Hematopoietic multipotent progenitor cell treated with erythropoietin and hydrocortisone succinate and interleukin-3 and kit ligand, for 15 days (in vitro differentiated cells): ENCODE measurements at places on chromosomes 4 and X.

GRCh38 chr4:179836179-179837075 lies 2394.2 kb upstream of the AGA start:
- DNase-seq = no peak

- DNase-seq = no peak
Measured at GRCh38 chrX:83916525-83916924, 55.6 kb downstream of the CYLC1 start.

DNA sequence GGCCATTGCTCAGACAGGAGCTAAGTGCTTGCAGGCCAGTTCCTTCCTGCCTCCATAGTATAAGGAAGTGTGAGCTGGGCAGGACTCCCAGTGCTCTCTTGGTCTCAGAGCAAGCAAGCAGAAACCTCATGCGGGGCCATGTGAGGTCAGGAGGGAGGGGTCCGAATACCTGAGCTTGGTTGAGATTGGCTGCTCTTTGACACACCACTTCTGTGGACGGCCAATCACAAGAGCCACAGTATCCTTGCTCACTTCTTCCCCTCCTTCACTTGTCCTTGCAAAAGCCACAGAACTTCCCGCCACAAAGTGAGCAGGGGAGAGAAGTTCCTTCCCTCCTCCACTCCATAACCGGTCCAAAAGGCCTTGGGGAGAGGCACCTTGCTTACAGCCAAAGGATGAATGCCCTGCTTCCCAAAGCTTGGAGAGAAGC lies 56.7 kb downstream of the PRPS1 start:
- DNase-seq = no peak

DNA sequence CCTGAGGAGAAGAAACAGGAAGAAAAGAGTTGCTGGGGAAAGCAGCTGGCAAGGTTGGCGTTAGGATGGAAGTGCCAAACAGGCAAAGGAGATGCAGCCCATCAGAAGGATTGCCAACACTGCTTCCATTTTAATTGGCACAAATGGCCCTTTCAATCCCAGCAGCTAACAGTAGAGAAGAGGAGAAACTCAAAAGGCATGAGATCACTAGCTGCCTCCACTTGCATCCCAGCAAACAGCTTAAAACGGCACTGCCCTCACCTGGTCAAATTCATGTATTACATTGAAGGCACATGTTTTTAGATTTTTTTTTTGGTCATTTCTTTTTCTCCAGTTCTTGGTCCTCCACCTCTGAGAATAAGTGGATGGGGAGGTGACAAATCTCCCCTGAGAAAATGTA lies 14.9 kb upstream of the LOC101059915 start:
- DNase-seq = peak; percentile 68

- DNase-seq = no peak
Measured at GRCh38 chr4:147136751-147137150, 191.1 kb upstream of the TTC29 start.

DNA sequence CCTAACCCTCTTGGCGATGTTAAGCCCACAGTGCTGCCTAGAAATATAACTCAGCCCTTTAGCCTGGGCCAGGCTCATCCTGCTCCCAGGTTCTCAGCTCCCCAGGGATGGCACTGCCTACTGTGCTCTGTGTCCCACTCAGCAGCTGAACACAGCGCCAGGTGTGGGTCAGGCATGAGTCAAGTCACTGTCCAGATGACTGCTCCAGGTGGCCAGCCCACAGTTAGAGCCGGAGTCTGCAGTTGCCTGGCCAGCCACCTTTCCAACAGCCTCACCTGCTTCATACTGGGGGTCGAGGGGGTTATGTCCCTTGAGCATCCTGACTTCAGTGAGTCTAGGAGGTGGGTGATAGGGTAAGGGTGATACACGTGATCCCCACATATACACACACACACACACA lies 48.4 kb downstream of the TBC1D14 start:
- no peak for DNase-seq

DNA sequence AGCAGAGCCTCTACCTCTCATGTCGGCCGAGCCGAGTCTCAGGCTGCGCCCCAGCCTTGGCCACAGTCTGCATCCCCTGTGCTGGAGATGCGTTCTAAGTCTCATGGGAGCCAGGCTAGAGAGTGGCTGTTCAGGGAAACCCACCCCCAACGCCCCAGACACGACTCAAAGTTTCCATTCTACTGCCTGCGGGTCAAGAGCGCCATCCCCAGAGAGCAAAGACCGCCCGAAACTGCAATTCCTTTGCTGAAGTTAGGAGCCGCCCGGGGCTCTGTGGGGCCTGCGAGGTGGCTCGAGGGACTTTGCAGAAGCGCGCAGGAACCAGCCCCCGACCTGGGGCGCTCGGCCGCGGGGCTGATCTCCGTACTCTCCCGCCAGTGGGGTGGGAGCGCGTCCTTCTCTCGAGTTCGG lies 10.0 kb upstream of the ELF4 start:
- DNase-seq = no peak

GRCh38 chrX:109774706-109775105 lies 41.6 kb upstream of the ACSL4 start:
- DNase-seq = peak; percentile 50

- DNase-seq = no peak
Measured at GRCh38 chrX:8424912-8425311, 39.7 kb upstream of the VCX3B start.

DNA sequence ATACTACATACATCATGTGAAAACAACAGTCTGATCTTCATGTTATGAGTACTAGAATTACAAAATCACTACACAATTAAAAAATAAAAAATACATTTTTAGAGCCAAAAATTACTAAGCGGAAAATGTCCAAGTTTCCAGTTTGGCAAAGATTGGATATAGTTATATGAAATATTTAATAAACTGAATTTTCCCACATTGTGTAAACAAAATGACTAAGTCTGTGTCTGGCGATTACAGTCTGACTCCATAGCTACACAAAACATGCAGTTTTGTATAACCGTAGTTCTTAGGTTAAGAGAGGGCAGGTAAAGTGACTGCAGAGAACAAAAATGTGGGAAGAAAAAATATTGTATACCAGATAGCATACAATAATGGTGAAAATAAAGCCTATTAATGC lies 59.2 kb upstream of the TMEM47 start:
- no peak for DNase-seq

- no peak for DNase-seq
Measured at GRCh38 chr4:117311215-117311614, 225.8 kb upstream of the TRAM1L1 start.

GRCh38 chr4:7760228-7760627 lies 179.4 kb downstream of the AFAP1 start:
- DNase-seq = no peak

GRCh38 chr4:111628437-111628836 lies 516.8 kb upstream of the FAM241A start:
- DNase-seq = no peak

- no peak for DNase-seq
Measured at GRCh38 chr4:74624351-74625151, 169.8 kb downstream of the BTC start.

DNA sequence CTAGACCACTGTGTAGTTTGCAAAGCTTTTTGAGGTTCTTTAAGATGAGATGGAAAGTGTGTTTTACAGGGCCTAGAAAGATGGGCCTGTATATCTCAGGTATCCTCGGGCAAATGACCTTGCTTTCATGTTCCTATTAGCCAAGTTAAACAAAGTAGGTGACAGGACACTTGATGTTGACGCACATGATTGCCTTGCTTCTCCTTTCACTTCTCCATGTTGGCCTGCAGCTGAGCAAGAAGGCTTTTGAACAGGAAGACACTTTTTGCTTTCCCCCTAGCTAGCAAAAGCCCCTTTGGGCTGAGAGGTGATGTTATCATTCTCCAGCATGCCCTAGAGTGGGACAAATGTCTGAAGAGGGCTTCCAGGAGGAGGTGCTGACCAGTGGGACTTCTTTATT lies 202.1 kb downstream of the GPC3 start:
- no peak for DNase-seq

GRCh38 chr4:15006416-15007024 lies 4.2 kb downstream of the CPEB2 start:
- peak; percentile 32 for DNase-seq

DNA sequence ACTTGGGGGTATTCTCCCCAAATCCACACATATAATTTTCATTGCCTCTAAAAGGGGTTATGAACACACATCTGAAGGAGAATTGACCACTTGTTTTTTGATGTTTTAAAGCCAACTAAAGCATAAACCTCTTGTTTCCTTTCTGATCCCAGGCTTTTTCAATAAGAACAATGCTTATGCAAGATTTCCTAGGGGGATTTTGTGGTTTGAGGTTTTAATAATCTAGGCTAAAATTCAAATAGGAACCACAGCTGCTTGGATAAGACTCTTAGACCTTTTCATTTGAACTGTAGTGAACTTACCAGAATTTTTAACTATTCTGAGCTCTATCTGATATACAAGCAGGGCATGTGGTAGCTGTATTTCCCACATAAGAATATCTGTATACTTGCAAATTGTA lies 651.1 kb downstream of the ANKRD50 start:
- no peak for DNase-seq

GRCh38 chr4:81509822-81510221 lies 38.1 kb upstream of the RASGEF1B start:
- DNase-seq = no peak

- DNase-seq = no peak
Measured at GRCh38 chrX:23993012-23993633, 33.9 kb downstream of the KLHL15 start.

- no peak for DNase-seq
Measured at GRCh38 chrX:134645936-134646543, 12.2 kb downstream of the PLAC1 start.

- DNase-seq = no peak
Measured at GRCh38 chr4:76035799-76036380, at the start of gene CXCL11. Gene CXCL11 (minus strand): TSS chr4:76036070. CDS start chr4:76035987, 83 bp downstream.

DNA sequence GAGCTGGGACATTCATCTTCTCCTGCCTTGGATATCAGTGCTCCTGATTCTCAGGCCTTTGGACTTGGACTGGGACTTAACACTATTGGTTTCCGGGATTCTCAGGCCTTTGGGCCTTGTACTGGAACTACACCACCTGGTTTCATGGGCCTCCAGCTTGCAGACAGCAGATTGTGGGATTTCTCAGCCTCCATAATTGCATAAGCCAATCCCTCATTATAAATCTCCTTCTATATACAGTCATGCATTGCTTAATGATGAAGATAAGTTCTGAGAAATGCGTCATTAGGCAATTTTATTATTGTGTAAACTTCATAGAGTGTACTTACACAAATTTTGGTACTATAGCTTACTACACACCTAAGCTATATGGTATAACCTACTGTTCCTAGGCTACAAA lies 8.9 kb upstream of the CCNG2 start:
- no peak for DNase-seq
